ENCODE measurements at places on chromosomes 2 and 18. TPM values are rescaled to one million over a fixed set of nuclear protein-coding genes. Genes with fewer than 3 reads are reported as not detected.

Gene TMEM247
- not detected for total RNA-seq

Gene STK36
- total RNA-seq: 9.0 TPM

Gene TNFAIP6
- 4.9 TPM for total RNA-seq

Gene NTSR2
- not detected for total RNA-seq

Gene MORN2
- 12.6 TPM for total RNA-seq

Gene UPP2
- total RNA-seq: not detected

Gene RPIA
- 10.5 TPM for total RNA-seq

Gene CDC42EP3
- total RNA-seq: 194 TPM

Gene GALNT5
- 0.35 TPM for total RNA-seq

Gene DPP10
- 0.13 TPM for total RNA-seq

Gene YES1
- total RNA-seq: 26.2 TPM

Gene DNAJC5G
- 1.6 TPM for total RNA-seq

Gene PDE1A
- total RNA-seq: 9.6 TPM

Gene DSEL
- 3.4 TPM for total RNA-seq

Gene CLEC4F
- total RNA-seq: 0.13 TPM

Gene BMP10
- 0.83 TPM for total RNA-seq

Gene AQP4
- 0.75 TPM for total RNA-seq

Gene TMEM37
- total RNA-seq: 1.5 TPM

DNA sequence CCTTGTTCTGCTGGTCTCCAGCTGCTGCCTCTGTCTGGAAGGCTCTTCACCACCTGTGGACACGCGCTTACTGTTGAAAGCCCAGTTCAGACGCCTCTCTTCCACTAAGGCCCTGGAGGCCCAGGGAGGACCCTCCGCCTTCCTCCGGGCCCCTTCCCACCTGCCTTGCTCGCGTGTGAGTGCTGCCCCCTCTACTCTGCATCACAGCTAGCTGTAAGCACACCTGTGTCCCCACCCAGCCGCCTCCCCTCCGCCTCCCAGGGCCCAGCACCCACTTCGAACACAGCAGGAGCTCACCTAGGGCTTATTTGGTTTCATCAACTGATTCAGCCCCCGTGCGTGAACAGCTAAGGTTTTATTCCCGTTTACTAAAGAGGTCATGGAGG is 49.7 kb downstream of the KCNF1 start:
- no peak for DNase-seq

- DNase-seq: no peak
Observed at GRCh38 chr18:34970106-34970505, 71.1 kb upstream of the MAPRE2 start.

GRCh38 chr2:104734937-104735586 is 118.9 kb upstream of the POU3F3 start:
- no peak for DNase-seq

- no peak for DNase-seq
Observed at GRCh38 chr2:133768256-133768655, 200.0 kb upstream of the NCKAP5 start.

- DNase-seq: no peak
Observed at GRCh38 chr2:39647104-39647765, 18.5 kb upstream of the TMEM178A start.

DNA sequence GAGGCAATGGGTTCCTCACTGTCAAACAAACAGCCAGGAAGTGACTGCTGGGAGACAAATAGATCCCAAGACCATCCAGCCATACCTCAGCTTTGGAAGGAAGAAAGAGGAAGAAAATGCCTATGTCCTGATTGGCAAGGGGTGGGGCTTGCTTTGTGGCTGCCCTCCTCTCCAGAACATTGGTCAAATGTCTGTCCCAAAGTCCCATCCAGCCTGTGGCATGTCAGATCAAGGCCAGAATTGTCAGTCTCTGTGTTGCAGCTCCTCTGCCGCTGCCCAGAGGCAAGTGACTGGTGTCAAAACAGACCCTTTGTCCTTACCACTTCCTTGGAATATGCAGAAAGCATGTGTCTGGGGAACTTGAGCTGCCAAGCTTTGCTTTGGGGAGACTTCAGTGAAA is 63.0 kb upstream of the SMAD2 start:
- DNase-seq: no peak

- DNase-seq: no peak
Observed at GRCh38 chr2:203972066-203972465, 35.5 kb downstream of the ICOS start.

DNA sequence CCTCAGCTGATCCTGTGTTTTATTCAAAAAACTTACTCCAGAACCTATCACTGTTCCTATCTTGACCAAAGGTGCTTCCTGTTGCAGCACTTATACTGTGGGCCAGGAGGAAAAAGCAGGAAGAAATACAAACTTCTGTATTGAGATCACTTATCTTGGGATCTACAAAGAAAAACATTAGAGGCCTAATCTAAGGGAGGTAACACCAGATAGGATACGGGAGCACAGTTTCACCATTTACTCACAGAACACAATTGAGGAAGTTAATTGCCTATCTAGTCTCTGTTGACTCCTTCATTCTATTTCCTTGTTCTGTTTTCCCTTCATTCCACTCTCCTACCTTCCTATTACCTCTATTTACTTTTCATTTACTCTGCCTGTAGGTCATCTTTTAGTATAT is 287.2 kb upstream of the LINC00305 start:
- DNase-seq: no peak

DNA sequence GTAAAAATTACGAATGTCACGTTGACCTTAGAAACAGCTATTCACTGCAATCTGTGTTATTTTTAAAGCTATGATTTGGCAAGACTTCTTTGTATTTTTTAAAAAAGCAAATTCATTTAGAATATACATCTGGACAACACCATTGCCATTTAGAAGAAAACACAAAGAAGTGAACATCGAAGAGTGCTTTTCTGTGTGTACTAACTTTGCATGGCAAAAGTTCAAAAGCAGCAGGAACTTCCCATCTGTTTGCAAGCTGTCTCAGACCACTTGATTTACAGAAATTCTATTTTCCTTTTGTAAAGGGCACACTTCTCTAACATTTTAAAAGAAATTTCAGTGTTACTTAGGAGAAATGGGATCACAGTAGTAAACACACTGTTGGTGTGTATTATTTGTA is 145.9 kb downstream of the CALCRL start:
- no peak for DNase-seq

- no peak for DNase-seq
Observed at GRCh38 chr2:159828738-159829137, 30.7 kb upstream of the CD302 start.

- DNase-seq: peak; percentile 53
Observed at GRCh38 chr2:62431512-62431911, 74.5 kb downstream of the TMEM17 start.

DNA sequence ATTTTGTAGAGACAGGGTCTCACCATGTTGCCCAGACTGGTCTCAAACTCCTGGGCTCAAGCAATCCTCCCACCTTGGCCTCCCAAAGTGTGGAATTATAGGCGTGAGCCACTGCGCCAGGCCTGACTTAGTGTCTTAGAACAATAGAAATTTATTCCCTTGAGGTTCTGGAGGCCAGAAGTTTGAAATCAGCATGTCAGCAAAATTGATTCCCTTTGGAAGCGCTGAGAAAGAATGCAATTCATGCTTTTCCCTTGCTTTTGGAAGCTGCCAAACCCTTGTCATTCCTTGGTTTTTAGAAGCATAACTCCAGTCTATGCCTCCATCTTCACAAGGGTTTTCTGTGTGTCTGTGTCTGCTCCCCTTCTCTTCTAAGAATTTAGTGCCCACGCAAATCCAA is 20.7 kb downstream of the ST8SIA3 start:
- no peak for DNase-seq

- no peak for DNase-seq
Observed at GRCh38 chr2:54497763-54498680, 41.9 kb downstream of the SPTBN1 start.

- DNase-seq: no peak
Observed at GRCh38 chr18:44740000-44740399, 59.3 kb downstream of the SETBP1 start.

DNA sequence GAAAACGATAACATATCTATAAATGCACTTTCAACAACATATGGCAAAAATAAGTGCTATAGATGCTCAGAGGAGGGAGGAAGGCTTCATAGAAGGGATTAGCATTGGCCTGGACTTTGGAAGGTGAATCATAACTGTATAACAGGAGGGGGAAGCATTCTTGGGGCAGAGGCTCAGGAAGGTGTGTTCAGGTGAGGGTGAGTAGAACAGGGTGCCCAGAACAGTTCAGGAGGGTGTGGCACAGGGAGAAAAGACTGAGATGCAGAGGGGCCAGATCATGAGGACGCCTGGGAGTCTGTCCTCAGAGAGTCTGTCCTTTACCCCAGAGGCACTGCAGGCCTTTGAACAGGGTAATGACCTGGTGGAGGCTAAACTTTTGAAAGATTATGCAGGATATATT is 29.3 kb upstream of the MEP1B start:
- DNase-seq: no peak

GRCh38 chr2:57575700-57576268 is 470.8 kb upstream of the VRK2 start:
- no peak for DNase-seq

- DNase-seq: no peak
Observed at GRCh38 chr2:60739156-60739555, 16.9 kb upstream of the PAPOLG start.

DNA sequence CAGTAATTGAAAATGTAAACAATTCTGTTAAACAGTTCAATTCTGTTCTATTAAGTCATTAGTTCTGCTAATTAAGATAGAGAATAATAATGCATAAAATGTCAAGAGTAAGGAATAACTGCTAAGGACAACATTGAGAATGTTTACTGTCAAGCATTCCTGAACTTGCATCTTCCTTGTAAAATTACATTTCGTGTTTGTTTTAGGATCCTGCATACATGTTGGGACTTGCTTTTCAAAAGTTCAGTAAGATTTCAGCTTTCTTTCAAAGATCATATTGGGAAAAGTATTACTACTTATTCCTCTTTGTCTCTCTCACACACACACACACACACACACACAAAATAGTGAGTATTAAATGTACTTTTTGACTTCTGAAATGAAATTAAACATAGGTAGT is 20.5 kb downstream of the DYNC1I2 start:
- no peak for DNase-seq

GRCh38 chr2:28615706-28616105 is 119.8 kb downstream of the PLB1 start:
- DNase-seq: no peak

GRCh38 chr2:177606636-177607035 is 214.1 kb downstream of the AGPS start:
- DNase-seq: no peak

Measured in cardiac septum (tissue), 1 donor.